Cerebellar cortex (tissue), 1 donor: ENCODE measurements at places on chromosomes 3 and 15.
A peak's percentile ranks its signal among the peaks of the same experiment; 100 is the strongest.

GRCh38 chr3:116776880-116777785, 67.6 kb downstream of the TUSC7 start:
- DNase-seq = no peak

GRCh38 chr3:16513141-16514020, at the start of gene RFTN1:
RFTN1 (minus strand) TSS chr3:16513699; CDS start chr3:16493869, 19,830 bp downstream.
- no peak for DNase-seq

- DNase-seq = no peak
Measured at GRCh38 chr3:29936054-29936453, 655.2 kb downstream of the RBMS3 start.

GRCh38 chr3:169402672-169403360, 260.7 kb downstream of the MECOM start:
- no peak for DNase-seq

- DNase-seq = no peak
Measured at GRCh38 chr3:129429602-129430001, 1.2 kb upstream of the EFCAB12 start.

- DNase-seq = no peak
Measured at GRCh38 chr3:94420931-94421330, 358.1 kb downstream of the NSUN3 start.

DNA sequence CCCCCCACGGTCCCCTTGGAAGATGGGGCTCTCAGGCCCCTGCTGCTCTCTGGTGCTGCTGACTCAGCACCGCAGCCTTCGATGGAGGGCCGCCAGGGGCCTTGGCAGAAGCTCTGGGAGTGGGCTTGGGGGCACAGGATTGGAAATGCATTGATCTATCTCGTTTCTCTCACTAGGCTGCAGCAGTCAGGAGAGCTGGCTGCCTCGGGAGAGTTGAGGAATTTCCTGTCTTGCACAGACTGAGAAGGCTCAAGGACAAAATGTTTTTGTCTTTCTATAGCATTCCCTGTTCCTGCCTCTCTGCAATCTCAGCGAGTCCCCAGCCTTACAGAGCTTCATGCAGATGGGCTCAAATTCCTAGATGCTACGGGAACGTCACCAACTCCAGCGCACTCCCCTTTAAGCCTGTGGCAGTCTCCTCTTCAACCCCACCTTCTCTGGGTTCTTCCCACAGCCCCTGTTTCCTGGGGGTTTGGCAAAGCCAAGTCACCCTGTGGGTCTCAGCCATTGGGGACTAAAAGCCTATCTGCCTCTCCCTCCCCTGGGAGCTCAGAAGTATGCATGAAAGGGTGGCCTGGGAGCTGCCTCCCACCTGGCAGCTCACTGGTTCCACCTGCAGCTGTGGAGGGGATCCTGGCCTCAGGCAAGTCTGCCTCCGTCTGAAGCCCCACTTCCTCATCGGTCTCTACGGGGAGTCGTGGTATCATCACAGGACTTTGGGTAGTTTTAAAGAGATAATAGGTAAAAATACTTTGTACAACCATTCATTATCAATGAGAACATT, 127.4 kb upstream of the HACD2 start:
- no peak for DNase-seq

- DNase-seq = no peak
Measured at GRCh38 chr3:193509103-193509965, 45.4 kb downstream of the ATP13A4 start.

DNA sequence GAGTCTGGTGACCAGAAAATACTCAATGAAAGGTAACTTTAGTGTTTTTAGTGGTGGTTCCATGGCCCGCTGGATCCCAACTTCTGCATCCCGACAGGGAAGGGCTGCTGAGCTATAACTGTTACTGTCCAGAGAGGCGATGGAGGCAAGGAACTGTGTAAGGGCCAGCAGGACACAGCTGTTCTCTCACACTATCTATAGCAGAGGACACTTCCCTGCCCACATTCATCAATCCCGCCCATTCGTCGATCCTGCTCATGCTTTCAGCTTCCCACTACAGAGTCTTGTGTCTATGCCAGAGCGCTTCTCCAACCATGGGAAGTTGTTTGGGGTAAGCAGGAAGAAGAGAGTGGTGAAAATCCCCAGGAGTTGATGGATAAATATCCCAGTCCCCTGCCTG, 8.4 kb downstream of the COLQ start:
- DNase-seq = no peak

DNA sequence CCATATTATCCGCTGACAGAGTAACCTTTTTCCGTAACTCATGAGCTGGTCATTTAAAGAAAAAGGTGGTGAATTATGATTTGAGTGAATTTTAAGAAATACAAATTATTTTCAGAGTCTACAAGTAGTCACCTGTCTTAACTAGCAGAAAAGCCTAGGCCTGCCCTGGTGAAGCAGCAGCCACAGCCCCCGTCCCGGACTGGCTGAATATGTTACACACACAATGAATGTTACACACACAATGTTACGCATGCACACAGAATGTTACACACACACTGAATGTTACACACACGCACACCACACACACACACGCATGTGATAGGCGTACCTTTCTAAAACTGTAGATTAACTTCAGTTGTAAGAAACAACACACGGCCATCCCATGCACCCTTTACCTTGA, 77.8 kb downstream of the VGLL4 start:
- DNase-seq = no peak

- DNase-seq = no peak
Measured at GRCh38 chr3:183697123-183697609, 431 bp upstream of the YEATS2 start.

- no peak for DNase-seq
Measured at GRCh38 chr3:62281726-62282125, 91.6 kb downstream of the FEZF2 start.

GRCh38 chr3:177312491-177312890, 115.2 kb upstream of the TBL1XR1 start:
- no peak for DNase-seq

DNA sequence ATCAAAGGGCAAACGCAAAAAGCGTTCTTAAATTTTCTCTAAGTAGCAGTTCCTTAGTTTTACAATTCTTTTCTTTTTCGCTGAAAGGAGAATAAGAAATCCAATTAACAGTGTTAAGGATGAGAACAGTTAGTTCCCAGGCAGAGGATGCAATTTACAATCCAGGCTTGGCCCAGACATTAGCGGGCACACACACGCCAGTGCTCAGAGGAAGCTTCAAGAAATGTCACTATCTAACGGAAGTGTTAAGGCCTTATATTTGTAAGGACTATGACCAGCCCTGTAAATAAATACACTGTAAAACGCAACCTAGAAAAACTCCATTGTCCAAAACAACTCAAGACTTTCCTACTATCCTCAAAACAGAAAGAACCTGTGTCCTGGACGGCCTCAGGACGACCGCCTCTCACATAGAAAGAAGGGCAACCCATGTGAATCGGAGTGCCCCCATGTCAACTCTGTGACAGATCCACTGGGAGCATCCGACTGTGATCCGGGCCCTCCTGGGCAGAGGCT, 1.3 kb downstream of the ACAP2 start:
- DNase-seq = no peak

- no peak for DNase-seq
Measured at GRCh38 chr3:176879710-176880109, 317.6 kb downstream of the TBL1XR1 start.

DNA sequence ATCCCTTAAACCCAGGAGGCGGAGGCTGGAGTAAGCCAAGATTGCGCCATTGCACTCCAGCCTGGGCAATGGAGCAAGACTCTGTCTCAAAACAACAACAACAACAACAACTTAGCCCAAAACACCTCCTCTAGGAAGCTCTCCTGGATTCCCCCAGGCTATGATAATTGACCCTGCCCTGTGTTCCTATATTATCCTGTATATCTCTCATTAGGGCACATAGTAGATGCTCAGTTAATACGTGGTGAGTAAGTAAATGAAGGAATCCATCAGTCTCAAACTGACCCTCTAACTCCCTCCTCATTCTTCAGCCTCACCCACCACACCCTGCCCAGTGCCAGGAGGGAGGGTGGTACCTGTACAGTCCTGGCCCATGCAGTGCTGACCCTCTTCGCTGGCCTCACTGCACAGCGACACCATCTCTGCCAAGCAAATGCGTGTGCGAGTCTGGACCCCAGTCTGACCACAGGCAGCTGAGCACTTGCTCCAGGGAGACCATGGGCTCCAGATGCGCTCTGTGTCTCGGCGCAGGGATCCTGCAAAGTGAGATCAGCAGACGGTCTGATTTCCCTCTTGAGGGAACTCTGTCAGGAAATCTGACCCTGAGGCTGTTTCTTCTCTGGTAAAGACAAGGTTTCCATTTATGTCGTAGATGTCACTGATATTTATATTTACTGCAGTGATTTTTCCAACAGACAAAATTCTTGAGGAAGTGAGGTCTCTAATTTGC, 6.2 kb downstream of the CILP start:
- no peak for DNase-seq

- no peak for DNase-seq
Measured at GRCh38 chr3:175746308-175746707, 887.2 kb downstream of the NAALADL2 start.

GRCh38 chr3:11154036-11154952, at the start of gene HRH1:
HRH1 (plus strand) TSS chr3:11154493; CDS start chr3:11259038, 104,545 bp downstream.
- no peak for DNase-seq

- no peak for DNase-seq
Measured at GRCh38 chr3:40557575-40558161, 32.9 kb downstream of the ZNF621 start.

- DNase-seq = no peak
Measured at GRCh38 chr3:178646186-178646862, 110.1 kb downstream of the KCNMB2 start.

DNA sequence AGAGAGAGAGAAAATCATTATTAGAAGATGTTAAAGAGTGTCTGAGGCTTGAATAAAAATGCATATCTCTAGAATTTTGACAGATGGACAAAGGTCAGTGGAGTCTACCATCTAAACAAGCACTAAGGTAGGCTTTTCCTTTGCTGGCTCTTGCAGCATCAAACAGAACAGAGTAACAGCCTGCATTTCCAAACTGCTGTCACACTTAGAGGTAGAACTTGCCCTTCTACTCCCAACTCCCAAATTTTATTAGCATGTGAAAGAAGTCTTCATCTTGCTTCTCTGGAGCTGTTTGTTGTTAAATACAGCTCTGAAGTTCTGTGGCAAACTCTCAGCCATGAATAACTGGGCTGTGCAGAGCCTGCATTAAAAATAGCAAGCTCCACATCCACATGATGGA, 4.1 kb upstream of the MB21D2 start:
- peak; percentile 19 for DNase-seq

DNA sequence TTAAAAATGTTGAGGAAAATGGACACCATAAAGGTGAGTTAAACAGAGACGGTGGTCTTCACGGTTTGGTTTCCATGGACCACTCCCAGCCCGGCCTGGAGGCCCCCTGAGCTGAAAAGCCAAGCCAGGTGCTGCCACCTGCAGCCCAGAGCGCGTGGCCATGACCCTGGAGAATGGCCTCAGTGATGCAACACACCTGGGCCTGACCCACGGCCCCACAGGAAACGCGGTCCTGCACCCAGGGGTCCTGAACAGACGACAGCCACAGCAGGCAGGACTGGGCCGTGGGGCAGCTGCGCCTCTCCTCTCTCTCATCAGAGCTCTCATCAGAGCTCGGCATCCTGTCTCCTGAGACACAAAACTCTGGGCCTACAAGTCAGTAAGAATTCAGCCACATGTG, 64.1 kb downstream of the NIPA2 start:
- DNase-seq = no peak

GRCh38 chr3:23331141-23331935, 128.2 kb downstream of the UBE2E2 start:
- no peak for DNase-seq

DNA sequence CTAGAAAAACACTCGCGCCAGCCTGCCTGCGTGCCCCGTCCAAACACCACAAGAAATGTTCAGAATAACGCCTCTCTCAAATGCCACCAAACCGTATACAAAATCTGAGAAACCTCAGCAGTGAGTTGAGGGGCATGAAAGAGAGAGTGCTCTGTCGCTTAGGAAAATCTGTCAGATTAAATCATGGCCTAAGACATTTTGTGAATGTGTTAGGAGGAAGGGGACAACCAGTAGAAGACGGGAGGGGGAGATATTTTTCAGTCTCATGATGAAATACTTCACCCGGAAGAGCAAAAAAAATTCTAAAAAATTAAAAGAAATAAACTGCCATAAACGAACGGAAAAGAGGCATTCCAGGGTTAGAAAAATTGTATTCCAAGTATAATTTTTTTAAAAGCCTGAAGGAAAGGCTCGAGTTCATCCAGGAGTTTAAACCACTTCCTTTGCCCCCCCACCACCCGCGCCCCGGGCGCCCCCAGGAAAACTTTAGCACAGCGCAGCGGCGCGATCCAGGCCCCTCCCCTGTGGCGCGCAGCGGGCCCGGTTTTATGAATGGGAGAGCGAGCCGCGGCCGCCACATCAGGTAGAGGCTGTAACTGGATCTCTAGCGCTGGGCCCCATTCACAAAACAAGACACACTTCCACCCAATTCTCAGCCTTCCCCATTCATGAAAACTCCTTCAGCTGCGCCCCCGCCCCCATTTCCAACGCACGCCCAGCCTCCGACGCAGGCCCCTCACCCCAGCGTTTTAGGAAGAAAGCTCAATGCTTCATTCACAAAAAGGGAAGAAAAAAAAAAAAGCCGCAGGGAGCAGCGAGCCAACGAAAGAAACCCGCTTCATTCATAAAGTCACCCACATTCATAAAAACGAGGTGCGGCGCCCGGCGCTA, 1.4 kb downstream of the ETV5 start:
- DNase-seq = peak; percentile 78

GRCh38 chr3:117016378-117016777, 306.8 kb downstream of the TUSC7 start:
- no peak for DNase-seq

DNA sequence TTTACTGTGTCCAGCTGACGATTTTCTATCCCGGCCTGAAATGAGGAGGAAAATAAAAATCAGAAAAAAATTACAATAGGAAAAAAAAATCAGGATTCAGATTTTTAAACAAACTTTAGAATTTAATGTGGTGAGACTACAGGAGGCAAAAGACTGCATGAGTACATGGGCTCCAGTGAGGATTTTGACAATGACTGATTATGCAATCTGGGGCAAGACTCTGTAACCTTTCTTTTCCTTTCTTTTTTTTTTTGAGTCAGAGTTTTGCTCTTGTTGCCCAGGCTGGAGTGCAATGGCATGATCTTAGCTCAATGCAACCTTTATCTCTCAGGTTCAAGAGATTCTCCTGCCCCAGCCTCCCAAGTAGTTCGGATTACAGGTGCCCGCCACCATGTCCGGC, 29.9 kb downstream of the SPG11 start:
- DNase-seq = no peak

GRCh38 chr3:10272977-10273376, 19.8 kb downstream of the GHRL start:
- no peak for DNase-seq
